ENCODE measurements at places on chromosomes 4 and X.

GRCh38 chr4:114773339-114773738 is 174.7 kb downstream of the UGT8 start:
- no peak for DNase-seq

- DNase-seq = no peak
Measured at GRCh38 chr4:183214912-183215488, 105.1 kb downstream of the CLDN22 start.

- DNase-seq = no peak
Measured at GRCh38 chr4:62439051-62439450, 1238.9 kb downstream of the ADGRL3 start.

DNA sequence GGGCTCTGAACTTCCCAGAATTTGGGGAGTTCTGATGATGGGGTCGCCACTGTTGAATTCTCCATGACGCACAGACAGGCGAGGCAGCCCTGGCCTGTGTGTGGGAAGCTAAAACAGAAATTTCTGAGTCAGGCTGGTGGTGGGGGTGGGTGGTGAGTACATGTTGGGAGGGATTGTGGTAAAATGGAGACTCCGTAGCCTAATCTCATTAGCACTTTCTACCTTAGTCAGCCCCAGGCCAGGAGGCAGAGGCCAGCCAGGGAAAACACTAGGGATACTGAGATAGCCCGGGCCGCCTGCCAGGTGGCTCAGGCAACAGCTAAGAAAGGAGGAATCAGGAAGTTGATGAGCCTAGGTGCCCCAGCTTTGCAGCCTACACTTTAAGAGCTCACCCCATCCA is 39.3 kb upstream of the NHSL2 start:
- DNase-seq = no peak

DNA sequence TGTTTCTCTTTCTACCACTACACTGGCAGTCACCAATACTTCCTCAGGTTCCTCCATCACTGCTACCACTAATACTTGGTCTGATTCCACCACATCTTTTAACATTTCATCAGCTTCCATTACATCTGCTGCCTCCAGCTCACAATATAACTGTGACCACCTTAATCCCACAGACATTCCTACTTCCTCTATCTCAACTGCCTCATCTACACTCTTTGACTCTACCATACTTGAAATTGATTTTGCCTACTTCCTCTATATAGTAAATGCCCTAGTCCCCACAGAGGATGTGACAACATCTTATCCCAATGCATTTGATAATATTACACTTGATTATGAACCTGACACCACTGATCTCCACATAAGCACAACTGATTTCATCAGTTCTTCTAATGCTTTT is 29.0 kb downstream of the OPRPN start:
- DNase-seq = no peak

DNA sequence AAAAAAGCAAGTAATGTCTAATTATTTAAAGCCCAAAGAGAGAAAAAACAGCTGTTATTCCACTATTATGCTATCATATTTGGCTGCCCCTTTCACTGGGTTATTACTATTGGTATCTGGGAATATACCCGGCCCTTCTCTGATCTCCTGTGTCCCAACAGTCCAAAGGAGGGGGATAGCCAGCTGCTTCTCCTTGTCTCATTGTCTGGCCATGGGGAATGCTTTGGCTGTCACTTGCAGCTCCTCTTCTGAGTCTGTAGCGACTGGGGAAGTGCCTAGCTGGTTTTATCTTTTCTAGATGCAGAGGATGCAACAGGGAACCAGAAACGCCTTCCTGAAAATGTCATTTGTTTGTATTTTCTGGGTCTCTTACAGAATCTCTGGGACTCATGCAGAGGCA is 33.9 kb downstream of the MGARP start:
- no peak for DNase-seq

Measured in stimulated activated CD8-positive, alpha-beta memory T cell treated with anti-CD3 and anti-CD28 coated beads, Interleukin-7, amount 100 ng/mL, for 1 hour (primary cell).